CD8-positive, alpha-beta memory T cell (primary cell): ENCODE measurements at places on chromosomes 1 and 21.

DNA sequence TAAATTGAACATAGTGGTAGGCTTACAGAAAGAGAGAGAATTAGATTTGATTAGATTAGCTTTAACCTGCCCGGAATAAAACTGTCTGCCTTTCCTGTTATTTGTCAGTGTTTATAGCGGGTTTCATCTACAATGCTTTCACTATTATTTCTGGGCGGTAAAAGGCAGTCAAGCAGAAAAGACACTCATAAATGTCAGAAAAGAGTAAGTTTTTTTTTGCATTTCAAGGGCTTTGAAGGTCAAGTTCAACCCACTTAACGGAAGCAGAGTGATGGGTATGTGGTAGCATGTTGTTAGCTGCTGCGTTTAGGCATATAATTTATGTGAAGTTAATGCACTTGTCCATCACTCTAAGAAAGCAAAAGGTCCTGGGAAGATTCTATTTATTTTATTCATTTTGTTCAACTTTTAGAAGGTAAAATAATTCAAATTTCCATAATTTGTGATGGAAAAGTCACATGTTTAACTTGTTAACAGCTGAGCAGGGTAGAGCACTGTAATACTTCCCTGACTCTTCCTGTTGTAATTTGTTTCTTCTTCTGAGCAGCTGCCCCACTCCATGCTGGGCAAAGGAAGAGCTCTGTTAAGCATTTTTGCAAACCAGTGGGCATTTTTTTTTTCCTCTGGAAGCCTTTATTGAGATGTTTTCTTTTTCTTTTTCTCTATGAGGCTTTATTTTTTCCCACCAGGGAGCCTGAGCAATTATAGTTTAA lies 220.1 kb downstream of the ST6GALNAC3 start:
- peak; percentile 30 for DNase-seq

- no peak for DNase-seq
These were observed 92.3 kb downstream of the ST6GALNAC5 start for GRCh38 chr1:76959556-76959955.

DNA sequence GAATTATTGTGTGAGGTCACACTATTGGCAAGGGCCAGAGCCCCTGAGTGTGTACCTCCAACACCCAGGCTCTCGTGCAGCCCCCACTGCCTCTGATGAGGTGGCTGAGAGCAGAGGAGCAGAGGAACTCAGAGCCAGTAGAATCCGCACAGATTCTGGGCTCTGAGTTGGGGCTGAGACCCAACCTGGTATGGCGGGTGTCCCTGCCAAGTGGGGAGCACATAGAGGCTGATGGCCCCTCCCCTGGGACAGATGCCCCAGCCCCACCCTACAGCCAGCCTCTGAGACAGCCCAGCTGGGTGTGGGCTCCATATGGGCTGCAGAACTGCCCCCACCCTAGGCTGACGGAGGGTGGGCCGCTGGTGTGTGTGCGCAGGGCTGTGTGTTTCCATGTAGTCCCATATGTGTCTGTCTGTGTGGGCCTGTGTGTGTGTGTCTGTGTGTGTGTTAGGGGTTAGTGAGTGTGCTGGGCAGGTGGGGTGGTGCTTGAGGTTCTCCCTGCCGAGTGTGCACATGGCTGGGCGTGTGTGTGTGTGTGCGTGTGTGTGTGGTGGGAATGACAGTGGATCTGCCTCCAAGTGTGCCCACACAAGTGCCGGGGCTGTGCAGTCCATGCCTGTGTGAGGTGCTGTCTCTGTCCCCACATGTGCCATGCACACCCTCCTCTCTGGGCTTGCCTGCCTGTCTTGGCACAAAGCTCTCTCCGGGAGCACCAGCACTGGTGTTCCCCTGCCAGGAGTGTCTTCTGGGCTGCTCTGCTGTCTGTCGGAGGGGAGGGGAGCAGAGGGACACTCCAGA lies 24.4 kb downstream of the FOXO6 start:
- DNase-seq, result no peak

- DNase-seq, result no peak
These were observed 987.7 kb downstream of the TTLL7 start for GRCh38 chr1:83011265-83011664.

DNA sequence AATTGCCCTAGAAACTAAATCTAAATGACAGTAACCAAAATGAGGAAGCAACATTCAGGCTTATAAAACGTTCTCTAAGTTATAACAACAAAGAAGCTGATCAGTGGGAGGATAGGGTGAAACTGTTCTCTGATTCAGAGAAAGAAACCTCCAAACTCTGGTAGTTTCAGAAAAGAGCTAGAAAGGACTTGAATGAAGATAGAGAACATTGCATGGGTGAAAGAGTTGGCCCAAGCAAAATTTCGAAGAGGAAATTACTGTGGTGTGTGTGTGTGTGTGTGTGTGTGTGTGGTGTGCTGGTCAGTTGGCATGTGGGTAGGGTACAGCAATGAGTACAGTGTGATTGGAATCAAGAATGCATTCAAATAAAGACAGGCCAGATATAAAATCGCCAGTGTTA lies 16.5 kb upstream of the SPAG17 start:
- DNase-seq, result no peak

GRCh38 chr1:11505591-11506538 lies 26.9 kb downstream of the DISP3 start:
- DNase-seq, result no peak

DNA sequence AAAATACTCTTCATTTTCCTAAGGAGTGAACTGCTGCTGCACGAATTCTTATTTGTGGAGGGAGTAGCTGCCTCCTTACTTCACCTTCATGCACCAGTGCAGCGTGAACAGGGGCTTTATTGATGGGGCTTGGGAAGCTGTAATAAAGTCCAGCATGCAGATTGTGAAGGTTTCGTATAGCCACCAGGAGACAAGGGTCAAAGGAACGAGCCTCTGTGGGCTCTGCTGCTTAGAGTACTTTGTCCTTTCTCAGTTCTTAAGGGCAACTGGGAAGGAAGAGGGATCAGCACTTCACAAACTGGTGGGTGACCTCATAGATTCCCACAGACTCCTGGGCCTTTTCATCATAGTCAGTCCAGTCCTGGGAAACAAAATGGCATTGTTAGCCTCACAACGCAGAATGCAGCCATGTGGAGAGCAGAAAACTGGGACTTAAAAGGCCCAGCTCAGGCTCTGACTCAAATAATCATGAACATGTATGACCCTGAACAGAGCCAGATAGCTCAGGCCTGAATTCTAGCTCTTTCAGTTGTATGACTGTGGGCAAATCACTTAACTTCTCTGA lies 6.0 kb downstream of the CZIB start:
- no peak for DNase-seq

- DNase-seq, result no peak
These were observed 64.2 kb downstream of the SERINC2 start for GRCh38 chr1:31476891-31477846.

DNA sequence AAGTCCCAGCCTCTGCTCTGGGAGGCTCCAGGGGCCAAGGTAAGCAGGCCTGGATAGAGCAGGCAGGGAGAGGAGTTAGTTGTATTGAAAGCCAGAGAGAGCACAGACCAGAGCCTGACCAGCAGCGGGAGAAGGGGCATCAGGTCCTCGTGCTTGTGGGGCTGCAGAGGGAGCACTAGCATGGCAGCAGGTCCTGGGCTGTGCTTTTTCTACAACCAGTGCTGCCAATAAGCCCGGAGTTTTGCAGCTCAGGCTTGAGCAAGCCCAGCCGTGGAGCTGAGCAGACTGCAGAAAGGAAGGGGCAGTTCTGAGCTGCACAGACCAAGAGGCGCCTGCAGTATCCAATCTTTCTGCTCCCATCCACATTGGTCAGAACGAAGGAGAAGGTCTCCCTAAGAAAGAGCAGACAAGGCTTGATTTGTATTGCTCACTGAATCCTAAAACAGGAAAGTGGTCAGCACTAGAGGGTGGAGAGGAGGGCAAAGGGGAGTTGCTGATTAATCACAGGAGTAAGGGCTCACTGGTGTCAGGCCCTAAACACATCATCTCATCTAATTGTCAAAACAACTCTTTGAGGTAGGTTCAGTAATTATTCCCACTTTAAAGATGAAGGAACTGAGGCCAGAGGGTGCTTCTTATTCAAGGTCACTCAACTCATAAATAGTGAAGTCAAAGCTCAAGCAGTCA lies 2.7 kb downstream of the DENND2D start:
- DNase-seq, result peak; percentile 69

DNA sequence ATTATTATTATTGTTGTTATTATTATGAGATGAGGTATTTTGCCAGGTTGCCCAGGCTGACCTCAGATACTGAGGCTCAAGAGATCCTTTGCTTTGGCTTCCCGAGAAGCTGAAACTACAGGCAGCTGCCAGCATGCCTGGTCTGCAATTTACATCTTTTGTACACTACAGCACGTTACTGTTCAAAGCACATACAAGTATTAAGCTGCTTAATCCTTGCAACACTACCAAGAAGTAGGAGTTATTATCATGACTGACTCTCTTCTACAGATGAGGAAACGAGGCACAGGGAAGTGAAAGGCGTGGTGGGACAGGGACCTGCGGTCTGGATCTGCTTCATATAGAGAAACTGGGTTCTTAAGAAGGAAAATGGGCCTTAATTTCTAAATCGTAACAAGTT lies 11.6 kb downstream of the ERG start:
- no peak for DNase-seq

- no peak for DNase-seq
These were observed 1.8 kb downstream of the RGL1 start for GRCh38 chr1:183806675-183807074.

GRCh38 chr1:194774535-194774934 lies 1588.1 kb upstream of the B3GALT2 start:
- no peak for DNase-seq

GRCh38 chr1:204363335-204364114 lies 3.8 kb upstream of the PLEKHA6 start:
- DNase-seq, result peak; percentile 72

DNA sequence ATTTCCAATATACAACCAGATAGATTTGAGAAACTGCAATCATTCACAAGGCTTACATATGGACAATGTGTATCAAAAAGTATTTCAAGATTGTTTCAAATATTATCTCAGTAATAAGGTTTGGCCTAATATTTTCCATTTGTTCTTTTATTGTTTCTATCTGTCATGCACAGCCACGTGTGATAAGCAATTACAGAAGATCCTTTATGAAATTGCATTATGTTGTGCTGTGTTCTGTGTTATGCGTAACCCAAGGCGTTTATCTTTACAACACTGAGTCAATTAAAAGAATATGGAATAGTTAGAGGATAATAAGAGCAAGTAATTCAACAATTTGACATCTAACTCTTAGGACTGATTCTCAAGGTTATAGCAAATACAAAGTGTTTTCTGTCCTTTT lies 1009.3 kb upstream of the PRMT6 start:
- no peak for DNase-seq
